ENCODE measurements at places on chromosomes 3 and 15.

DNA sequence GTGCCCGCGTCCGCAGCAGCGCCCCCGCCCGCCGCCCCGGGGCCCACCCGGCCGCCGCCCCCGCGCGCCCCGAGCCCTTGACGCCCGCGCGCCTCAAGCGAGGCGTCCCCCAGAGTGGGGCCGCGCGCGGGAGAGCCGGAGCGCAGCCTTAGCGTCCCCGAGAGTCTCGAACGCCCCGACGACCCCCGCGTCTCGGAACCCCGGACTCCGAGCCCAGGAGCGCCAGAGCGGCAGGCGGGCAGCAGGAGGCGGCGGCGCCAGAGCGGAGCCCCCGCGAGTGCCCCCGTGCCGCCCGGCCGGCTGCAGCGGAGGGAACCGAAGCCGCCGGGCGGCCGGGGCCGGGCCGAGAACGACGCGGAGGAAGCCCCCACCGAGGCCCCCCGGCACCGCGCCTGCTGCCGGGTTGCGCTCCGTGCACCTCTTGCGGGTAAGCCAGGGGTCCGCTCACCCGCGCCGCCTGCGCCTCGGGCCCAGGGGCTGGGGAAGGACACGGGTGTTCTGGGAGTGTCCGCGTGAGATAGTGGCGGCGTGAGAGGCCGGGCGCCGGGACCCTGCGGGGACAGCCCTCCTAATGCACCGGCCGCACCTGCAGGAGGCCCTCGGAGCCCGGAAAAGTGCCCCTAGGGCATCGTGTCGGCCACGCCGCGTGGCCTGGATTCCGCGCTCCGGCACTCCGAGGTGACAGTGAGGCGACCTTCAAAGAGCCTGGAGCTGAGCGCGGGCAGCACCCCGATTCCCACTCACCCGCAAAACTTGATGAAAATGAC lies 52.0 kb upstream of the ULK4 start:
- no peak for DNase-seq

DNA sequence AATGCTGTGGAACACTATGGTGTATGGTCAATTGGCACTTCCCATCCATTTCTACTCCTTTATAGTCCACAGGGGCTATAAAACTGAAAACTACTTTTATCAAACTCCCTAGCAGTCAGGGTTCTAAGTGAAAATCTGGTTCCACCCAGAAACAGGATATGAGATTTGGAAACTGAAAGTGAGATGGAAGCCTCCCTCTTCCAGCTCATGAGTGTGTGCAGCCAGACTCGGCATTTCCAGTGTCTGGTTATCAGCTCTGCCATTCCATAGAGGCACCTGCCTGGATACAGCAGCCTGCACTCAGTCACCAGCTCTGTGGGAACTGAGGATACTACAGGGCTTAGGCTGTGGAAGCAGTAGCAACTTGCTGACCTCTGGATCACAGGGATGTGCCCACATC lies 14.7 kb upstream of the PLA2G4F start:
- DNase-seq, result no peak

DNA sequence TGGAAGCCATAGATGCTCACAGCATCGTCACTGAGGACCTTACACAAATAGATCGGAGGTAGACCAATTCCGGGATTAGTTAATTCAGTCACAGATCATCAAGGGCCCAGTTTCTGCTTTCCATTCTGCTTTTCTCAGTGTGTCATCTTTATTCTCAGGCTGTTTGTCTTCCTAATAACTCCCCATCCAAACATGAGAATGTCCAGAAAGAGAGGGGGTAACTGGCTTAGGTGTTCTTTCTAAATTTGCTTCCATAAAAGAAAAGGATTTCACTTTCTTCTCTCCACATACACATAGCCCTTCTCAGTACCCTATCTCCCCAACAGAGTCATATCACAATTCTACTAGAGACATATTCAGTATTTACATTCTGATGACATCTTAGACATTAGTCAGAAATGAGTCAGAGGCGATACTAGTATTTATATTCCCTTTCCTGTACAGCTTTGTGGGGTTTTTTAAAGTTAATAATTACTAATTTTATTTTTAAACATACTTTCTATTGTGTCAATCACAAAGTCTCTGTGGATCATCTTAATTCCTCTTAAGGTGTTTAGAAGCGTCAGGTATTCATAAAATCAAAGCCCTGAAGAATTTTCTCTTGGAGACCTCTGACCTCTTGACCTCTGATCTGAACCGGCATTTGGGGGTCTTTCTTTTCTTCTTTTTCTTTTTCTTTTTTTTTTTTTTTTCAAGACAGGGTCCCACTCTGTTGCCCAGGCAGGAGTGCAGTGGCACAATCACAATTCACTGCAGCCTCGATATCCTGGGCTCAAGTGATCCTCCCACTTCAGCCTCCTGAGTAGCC lies 24.3 kb upstream of the IL12A start:
- no peak for DNase-seq

DNA sequence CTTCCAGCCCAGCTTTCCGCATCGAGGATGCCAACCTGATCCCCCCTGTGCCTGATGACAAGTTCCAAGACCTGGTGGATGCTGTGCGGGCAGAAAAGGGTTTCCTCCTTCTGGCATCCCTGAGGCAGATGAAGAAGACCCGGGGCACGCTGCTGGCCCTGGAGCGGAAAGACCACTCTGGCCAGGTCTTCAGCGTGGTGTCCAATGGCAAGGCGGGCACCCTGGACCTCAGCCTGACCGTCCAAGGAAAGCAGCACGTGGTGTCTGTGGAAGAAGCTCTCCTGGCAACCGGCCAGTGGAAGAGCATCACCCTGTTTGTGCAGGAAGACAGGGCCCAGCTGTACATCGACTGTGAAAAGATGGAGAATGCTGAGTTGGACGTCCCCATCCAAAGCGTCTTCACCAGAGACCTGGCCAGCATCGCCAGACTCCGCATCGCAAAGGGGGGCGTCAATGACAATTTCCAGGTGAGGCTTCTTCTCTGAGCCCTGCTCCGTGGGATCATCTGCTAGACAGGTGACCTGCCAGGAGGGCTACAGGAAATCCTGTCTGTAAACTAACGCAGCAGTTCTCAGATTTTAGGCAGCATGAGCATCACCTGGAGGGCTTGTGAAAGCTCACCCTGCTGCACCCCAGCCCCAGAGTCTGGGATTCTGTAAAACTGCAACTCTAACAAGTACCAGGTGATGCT lies 1.6 kb downstream of the THBS1 start:
- DNase-seq, result no peak

GRCh38 chr3:98326105-98326893 lies 27.4 kb upstream of the OR5K4 start:
- no peak for DNase-seq

DNA sequence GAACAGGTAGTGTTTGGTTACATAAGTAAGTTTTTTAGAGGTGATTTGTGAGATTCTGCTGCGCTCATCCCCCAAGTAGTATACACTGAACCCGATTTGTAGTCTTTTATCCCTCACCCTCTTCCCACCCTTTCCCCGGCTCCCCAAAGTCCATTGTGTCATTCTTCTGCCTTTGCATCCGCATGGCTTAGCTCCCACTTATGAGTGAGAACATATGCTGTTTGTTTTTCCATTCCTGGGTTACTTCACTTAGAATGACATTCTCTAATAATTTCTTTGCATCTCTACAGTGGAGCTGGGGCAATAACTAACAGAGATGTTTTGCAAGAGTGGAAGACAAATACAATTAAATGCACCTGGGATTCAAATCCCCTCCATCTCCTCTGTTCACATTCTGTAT lies 93.2 kb downstream of the TP63 start:
- DNase-seq, result no peak

DNA sequence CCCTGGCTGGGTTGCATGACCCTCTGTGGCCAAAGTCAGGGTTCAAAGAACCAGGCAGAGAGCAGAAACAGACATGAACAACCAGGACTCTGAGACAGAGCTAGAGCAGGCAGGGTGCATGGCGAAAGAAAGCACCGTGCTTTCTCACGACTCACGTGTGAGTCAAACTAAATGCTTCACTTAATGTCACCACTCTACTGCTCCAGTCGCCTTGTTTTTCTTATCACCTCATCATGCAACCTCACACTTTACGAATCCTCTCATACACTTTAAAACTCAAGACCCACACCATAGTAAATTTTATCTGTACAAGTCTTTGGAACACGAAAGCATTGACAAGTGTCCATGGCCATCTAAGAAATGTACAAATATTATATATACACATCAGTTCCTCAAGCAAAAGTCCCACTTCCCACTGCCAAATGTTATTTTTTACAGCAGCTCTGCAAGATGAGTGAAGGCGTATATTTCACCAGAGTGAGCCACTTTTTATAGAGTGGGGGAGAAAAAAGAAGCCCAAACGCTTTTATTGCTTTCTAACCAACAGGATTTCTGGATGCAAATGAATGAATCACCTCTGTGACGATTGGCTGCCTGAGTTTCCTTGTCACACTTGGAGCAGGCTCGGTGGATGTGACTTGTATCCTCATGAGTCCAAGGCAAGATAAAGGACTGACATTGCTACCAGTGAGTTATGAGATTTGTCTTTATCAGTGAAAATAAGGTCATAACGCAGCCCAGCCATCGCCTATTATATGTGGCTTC lies 16.0 kb upstream of the MEGF11 start:
- no peak for DNase-seq

DNA sequence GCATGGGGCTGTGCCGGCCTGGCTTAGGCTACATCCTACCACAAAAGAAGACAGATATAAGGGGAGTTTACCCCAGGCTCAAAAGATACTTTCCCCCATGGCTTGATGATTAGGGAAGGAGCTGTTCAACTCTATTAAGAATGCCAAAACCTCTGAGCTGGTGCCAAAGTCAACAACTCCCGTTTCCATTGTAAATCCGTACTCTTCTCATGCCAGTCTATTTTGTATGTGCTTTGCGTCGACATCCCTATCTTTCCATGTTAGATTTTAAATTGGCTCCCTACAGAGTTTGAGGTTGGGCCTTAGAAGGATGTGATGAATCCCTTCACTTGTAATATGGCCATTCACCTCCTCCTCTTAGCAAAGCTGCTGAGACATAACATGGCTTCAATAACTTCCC lies 46.9 kb downstream of the RLBP1 start:
- DNase-seq, result no peak

GRCh38 chr3:42198709-42199108 lies 67.3 kb downstream of the CCK start:
- DNase-seq, result no peak

- no peak for DNase-seq
These were observed 9.9 kb downstream of the WDR53 start for GRCh38 chr3:196558476-196558875.

DNA sequence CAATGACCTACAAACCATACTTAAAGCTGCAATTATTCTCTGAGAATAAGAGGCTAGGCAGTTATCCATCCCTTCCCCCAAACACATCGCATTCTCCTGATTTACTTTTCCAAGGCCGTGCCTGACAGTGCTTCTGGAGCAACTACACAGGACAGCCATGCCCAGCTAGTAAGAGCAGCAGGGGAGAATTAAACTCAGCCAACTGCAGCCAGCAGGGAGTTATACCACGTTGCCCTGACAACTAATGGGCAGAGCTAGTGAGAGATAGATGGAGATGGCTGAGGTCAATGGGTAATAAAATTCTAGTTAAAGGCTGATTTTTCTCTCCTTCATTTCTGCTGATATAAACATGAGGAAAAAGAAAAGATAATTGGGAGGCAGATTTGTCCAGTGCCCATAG lies 193.8 kb upstream of the PPP2R3A start:
- DNase-seq, result no peak

GRCh38 chr3:139491027-139491700 lies 14.8 kb upstream of the RBP2 start:
- DNase-seq, result peak; percentile 82

DNA sequence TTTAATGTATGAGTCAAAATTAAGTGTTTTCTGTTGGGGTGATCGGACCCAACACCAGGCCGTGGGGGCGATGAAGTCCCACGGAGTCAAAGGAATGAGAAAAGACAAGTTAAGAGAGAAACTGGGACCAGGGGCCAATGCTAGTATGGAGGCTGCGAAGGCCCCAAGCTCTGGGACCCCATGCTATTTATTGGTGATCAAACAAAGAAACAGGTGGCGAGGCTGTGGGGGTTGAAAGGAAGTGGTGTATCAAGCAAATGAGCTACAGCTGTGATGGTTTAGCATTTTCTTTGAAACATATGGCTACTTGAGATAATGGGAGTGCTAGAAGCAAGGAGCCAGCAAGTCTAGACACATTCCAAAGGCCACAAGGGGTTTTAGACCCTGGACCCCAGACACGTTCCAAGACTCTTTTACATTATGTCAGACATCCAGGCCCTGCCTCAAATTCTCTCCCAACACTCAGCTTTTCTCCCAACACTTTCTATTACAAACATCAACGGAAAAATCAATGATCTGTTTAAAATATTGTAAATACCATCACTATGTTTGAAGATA lies 56.0 kb upstream of the SNRPN start:
- no peak for DNase-seq

- DNase-seq, result no peak
These were observed 21.3 kb downstream of the TM4SF1 start for GRCh38 chr3:149356044-149356592.

GRCh38 chr3:126606001-126606400 lies 47.3 kb upstream of the C3orf22 start:
- no peak for DNase-seq

- DNase-seq, result no peak
These were observed 1.2 kb downstream of the CISH start for GRCh38 chr3:50610181-50610971.

DNA sequence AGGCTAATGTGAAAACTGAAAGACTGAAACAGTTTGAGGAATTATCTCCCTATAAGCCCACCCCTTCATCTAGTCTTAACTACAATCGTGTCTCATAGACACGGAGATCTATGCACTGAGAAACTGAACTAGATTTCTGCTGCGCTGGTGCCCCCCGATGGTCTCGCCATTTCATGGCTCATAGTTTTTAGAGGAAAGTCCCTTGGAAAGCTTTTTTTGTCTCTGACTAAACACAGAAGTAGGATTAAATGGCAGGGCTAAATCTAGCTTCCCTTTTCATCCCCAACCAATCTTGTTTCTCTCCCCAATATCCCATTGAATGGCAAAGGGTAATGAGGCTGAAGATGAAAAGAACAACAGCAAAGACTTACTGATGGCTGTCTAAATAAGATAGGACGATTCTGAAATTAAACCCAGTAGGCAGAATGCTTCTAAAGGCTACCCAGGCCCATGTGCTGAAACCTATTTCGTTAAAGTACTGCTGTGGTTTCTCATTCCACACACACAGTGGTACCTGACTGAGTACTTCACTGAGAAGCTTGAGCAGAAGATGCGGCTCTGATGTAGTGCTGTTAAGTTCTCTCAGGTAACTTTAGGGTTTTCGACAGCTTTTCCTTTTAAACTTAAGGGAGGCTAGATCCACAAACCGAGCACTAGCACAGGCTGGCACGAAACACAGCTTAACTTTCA lies 142.7 kb downstream of the GADL1 start:
- no peak for DNase-seq

- DNase-seq, result no peak
These were observed 17.0 kb downstream of the TM4SF18 start for GRCh38 chr3:149316437-149316836.

- DNase-seq, result peak; percentile 1
These were observed 10.0 kb downstream of the POC1A start for GRCh38 chr3:52144034-52144795.

DNA sequence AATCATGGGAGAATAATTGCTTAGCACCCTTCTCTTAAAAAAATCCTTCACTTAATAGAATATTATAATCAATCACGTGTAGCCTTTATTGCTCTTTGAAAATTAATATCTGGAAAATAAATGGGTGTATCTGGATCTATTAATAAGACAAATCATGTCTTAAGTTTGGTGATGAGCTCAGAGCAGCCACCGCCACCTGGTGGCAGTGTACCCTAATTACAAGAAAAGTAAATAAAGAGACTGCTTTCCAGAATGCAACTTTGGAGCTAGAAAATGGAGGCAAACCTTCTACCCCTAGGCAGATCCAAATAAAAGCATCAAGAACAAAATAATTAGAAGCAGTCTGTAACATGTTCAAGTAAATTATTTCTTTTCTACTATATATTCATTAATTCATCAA lies 43.5 kb downstream of the EPHB1 start:
- DNase-seq, result no peak

Data from NCI-H1092 (cell line).